SK-N-SH (cell line): ENCODE measurements at places on chromosomes 5 and 9. TPM values are rescaled to one million over a fixed set of nuclear protein-coding genes. Genes with fewer than 3 reads are reported as not detected.
A peak's percentile ranks its signal among the peaks of the same experiment; 100 is the strongest.

DNA sequence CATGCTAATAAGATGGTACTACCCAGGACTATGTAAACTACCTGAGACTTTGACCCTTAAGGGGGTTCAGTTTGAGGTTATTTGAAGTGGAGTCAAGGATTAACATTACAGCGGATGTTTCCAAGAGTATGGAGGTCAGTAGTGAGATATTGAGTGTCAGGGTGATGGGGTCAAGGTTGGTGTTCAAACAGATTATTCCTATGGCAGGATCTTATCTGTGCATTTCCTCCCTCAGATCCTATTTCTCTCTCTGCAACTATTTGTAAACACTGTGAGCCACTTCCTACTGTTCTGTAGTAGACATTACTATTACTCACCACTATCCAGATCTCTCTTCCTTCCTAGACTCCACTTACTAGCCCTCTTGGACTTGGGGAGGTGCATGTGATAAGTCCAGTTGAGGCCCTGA lies 54.0 kb upstream of the STOM start:
- H3K27me3 ChIP-seq, result peaks cover 4% of the 10 kb centered on the region
- H3K4me3 ChIP-seq, result no peak overlapping the region
- H3K4me1 ChIP-seq, result no peaks in the 10 kb centered on the region
- no peaks in the 10 kb centered on the region for H3K36me3 ChIP-seq
- no peak overlapping the region for H3K27ac ChIP-seq
- DNase-seq, result no peak

- no peaks in the 10 kb centered on the region for H3K27me3 ChIP-seq
- H3K4me1 ChIP-seq, result peaks cover 62% of the 10 kb centered on the region
- no peak overlapping the region for H3K4me3 ChIP-seq
- H3K27ac ChIP-seq, result peak overlapping the region; percentile 96
Measured at GRCh38 chr5:14267166-14267838, 124.2 kb downstream of the TRIO start.

Gene AGXT2
- not detected in 2 replicates for polyA plus RNA-seq

DNA sequence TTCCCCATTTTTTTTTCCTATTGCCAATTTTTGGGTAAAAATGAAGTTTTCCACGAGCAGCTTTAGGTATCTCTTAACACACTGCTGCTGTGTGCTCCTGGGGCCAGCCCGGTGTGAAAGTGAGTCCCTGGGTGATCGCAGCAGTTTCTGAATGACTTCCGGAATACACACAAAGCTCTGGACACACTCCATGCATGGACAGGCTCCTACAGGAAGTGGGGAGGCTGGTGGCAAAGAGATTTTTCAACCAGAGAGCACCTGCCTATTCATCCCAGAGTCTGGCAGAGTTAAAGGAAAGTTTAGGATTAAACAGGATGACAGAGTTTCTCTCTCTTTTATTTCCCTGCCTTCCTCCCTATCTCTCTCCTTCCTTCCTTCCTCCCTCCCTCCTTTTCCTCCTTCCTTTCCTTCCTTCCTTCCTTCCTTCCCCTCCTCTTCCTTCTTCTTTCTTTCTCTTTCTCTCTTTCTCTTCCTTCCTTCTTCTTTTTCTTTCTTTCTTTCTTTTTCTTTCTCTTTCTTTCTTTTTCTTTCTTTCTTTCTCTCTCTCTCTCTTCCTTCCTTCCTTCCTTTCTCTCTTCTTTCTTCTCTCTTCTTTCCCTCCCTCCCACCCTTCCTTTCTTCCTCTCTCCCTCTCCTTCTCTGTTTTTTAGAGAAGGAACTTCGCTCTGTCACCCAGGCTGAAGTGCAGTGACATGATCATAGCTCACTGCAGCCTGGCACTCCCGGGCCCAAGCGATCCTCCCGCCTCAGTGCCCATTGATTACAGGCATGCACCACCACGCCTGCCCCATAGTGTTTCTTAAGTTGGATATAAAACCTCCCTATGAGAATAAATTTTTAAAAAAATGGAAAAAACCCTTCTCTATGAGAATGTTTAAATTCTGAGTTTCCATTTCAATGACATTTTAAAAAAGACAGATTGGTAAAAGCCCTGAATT lies 38.7 kb upstream of the UBTD2 start:
- H3K4me1 ChIP-seq, result peaks cover 2% of the 10 kb centered on the region; the same call in 1 of the 2 replicates
- H3K4me3 ChIP-seq, result no peak overlapping the region
- H3K27me3 ChIP-seq, result no peaks in the 10 kb centered on the region
- H3K27ac ChIP-seq, result no peak overlapping the region
- no peak for DNase-seq

Gene LRRC26
- not detected in 2 replicates for polyA plus RNA-seq

DNA sequence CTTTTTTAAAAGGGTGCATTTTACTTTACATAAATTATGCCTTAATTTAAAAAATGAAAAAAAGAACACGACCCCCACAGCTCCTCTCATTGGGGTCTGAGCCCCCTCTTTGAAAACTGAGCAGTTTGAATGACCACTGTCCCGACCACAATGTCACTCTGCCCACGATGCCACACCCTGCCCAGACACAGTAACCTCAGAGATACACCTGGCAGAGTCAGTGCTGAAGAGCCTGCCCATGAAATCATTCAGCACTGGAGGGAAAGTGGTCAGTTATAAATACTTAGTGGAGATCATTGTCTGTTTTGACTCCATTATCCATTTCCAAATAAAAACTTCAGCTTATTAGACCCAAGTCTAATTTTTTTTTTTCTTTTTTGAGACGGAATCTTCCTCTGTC lies 49.3 kb downstream of the DNAJC21 start:
- H3K4me3 ChIP-seq, result no peak overlapping the region
- H3K36me3 ChIP-seq, result no peaks in the 10 kb centered on the region
- no peak overlapping the region for H3K27ac ChIP-seq
- H3K4me1 ChIP-seq, result no peaks in the 10 kb centered on the region
- no peak for DNase-seq

GRCh38 chr5:150544611-150545219 lies 36.8 kb downstream of the NDST1 start:
- peak; percentile 90 for DNase-seq
- H3K4me3 ChIP-seq, result no peak overlapping the region
- H3K36me3 ChIP-seq, result peaks cover 48% of the 10 kb centered on the region
- peak overlapping the region; percentile 70; the same call in 1 of the 2 replicates for H3K27ac ChIP-seq

DNA sequence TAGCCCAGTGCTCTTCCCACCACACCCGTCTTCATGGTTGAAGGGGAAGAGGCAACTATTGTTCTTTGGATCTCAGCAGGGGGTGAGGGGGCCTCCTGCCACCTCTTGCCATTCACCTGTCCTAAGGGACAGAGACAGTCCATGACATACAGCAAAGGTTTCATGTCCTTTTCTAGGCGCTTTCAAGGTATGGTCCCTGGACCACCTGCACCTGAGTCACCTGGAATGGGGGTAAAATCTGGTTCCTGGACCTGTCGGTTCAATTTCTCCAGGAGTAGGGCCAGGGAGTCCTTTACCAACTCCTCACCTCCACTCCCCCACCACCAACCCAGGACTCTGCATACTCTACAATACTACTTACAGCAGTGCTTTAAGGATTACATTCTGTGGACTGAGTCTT lies 33.5 kb upstream of the SAP30L start:
- no peak overlapping the region for H3K27ac ChIP-seq
- H3K36me3 ChIP-seq, result peaks cover 61% of the 10 kb centered on the region; the same call in 1 of the 2 replicates
- no peaks in the 10 kb centered on the region for H3K27me3 ChIP-seq
- no peak for DNase-seq
- H3K4me3 ChIP-seq, result no peak overlapping the region
- H3K4me1 ChIP-seq, result no peaks in the 10 kb centered on the region

Gene TAF11L10
- not detected in 2 replicates for polyA plus RNA-seq

GRCh38 chr5:34583167-34583566 lies 73.0 kb upstream of the RAI14 start:
- H3K27me3 ChIP-seq, result no peaks in the 10 kb centered on the region
- DNase-seq, result no peak
- no peak overlapping the region for H3K27ac ChIP-seq
- no peak overlapping the region for H3K4me3 ChIP-seq
- no peaks in the 10 kb centered on the region for H3K36me3 ChIP-seq

Gene UGT3A2
- polyA plus RNA-seq, result 0.05 TPM in 1 of 2 replicates, not detected in the other

- DNase-seq, result no peak
- H3K27ac ChIP-seq, result no peak overlapping the region
- H3K4me1 ChIP-seq, result no peaks in the 10 kb centered on the region
- no peaks in the 10 kb centered on the region for H3K27me3 ChIP-seq
- no peak overlapping the region for H3K4me3 ChIP-seq
Measured at GRCh38 chr5:28215091-28215490, 1176.7 kb upstream of the CDH9 start.

DNA sequence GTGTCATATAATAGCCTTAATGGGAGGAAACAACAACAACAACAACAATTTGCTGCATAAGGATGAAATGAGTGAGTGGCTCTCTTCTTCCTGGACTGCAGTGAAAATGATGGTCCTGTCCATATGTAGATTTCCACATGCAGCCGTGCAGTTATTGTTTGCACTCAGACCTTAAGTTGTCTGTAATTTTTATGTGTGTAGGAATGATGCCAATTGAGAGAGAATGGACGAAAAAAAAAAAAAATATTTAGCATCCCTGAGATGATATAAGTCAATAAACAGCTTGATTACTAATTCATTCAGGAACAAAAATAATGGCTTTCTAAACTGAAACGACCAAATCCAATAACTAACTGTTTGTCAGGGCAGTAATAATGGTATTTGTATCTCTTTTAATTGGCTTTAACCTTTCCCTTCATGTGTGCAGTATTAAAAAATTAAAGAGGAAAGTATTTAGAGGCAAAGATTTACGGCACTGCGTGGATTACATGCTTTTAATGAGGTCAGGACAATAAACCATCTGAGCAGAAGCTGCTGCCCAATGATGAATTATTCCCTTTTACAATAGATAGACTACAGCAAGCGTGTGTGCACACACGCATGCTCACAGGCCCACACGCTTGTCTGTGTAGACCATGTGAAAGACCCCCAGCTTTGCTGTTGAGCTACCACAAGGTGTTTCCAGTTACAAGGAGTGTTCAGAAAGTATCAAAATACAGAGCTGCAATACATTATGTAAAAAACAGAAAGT lies 459.5 kb upstream of the WWC1 start:
- H3K27ac ChIP-seq, result no peak overlapping the region
- H3K36me3 ChIP-seq, result no peaks in the 10 kb centered on the region
- H3K4me1 ChIP-seq, result no peaks in the 10 kb centered on the region
- DNase-seq, result no peak
- no peaks in the 10 kb centered on the region for H3K27me3 ChIP-seq
